ENCODE measurements at places on chromosomes 13 and 19.
A peak's percentile ranks its signal among the peaks of the same experiment; 100 is the strongest.

GRCh38 chr19:37983153-37983552, 76.1 kb downstream of the SIPA1L3 start:
- no peak for DNase-seq

- DNase-seq = no peak
Observed at GRCh38 chr19:36266375-36266961, 51.6 kb downstream of the ZNF146 start.

DNA sequence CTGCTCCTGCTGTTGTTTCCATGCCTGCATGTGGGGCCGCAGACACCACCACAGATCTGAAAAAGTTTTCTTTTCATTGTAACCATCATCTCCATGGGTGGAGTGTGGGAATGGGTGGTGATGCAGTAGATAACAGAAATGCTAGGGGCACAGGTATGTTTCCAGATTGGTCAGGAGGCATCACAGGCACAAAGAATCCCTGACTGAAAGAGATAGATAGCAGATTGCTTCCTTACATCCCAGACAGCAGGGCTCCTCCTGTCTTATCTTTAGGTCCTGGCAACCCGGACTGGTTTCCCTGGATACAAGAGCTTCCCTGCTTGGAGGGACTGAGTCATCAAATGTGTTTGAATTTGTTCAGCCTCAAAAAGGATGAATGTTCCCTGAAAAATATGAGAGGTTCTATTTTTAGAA, 1937.6 kb downstream of the PCDH9 start:
- DNase-seq = peak; percentile 26

DNA sequence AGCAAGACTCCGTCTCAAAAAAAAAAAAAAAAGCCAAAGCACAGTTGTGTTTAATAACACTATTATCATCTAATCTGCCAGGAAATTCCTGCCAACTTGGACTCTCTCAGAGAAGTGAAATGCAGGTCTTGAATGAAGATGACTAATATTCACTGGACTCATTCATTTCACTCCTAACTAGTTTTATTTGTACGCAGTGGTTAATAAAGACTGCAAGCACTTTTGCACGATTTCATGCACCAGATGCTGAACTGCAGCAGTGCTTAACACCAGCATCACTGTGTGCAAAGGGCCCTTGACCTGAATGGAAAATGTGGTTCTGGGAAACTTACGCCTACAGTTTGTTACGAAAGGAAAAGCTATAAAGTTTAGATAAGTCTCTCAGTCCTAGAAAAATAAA, 63.3 kb downstream of the DHRS12 start:
- no peak for DNase-seq

GRCh38 chr19:39839678-39840327, 5.8 kb upstream of the DYRK1B start:
- DNase-seq = no peak
